Pons (tissue), 1 donor: ENCODE measurements at places on chromosomes 2 and 18.

- no peak for DNase-seq
These were observed 154.5 kb downstream of the AGPS start for GRCh38 chr2:177547122-177547521.

DNA sequence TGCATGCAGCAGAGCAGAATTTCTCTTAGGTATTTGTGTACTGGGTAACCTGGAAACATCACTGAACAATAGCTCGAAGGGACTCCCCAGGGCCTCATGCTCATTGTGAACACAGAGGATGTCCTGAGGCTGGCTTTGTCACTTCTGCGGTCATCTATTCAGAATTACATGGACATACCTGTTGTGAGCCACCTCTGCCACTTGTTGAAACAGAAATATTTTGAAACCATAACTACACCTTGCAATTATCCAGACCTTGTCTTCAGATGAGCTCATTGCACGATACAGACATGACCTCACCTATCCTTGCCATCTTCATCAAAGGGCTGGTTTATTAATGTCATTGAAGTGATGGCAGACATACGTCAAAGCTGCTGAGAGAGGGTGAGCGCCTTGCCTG lies 23.4 kb upstream of the CREG2 start:
- no peak for DNase-seq

- DNase-seq, result no peak
These were observed 604 bp downstream of the COQ10B start for GRCh38 chr2:197453914-197454398.

DNA sequence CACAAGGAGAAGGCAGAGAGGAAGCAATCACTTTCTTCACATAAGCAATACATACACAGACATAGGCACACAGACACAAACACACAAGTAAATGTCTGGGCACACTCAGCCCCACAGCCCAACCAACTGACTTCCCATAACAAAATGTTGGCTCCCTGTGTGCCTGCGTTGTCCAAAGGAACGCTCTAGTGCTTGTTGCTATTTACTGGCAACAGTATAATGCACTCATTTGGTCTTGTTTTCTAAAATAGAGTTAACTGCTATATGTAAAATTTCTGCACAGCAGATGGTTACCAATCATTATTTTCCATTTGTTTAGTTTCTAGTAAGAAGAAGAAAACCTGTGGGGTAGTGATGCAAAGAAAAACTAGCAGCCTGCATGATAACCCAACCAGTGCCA lies 16.5 kb downstream of the FIGN start:
- peak; percentile 38 for DNase-seq

- no peak for DNase-seq
These were observed 26.5 kb upstream of the KANSL1L start for GRCh38 chr2:210197720-210198119.

- DNase-seq, result no peak
These were observed 74.7 kb upstream of the TLK1 start for GRCh38 chr2:171235262-171235881.
